ENCODE measurements at places on chromosomes 16 and 17.

DNA sequence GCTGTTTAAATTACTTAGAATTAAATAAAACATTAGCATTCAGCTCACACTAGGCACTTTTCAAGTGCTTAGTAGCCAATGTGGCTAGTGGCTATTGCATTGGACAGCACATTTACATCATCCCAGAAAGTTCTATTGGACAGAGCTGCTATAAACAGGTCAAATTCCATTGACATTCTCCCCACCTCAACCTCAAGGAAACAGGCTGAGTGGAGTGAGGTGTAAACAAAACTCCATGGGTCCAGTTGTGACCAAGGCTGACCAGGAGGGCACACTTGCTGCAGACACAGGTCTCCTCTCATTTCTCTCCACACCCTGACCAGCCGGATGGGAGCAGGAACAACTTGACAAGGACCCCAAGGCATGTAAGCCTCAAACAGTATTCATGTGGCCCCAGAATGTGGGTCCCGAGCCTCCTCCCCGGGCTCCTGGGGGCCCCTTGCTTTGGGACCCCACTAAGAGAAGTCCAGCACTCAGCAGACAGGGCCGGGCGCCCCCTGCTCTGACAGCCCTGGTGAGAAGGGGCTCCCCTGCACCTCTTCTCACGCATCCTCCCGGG, 488 bp downstream of the C17orf113 start:
- DNase-seq = no peak

GRCh38 chr17:43813386-43813785, 19.6 kb downstream of the MPP3 start:
- DNase-seq = no peak

GRCh38 chr17:70181866-70182265, 12.5 kb downstream of the KCNJ2 start:
- no peak for DNase-seq

- DNase-seq = no peak
Measured at GRCh38 chr16:86961171-86961601, 356.0 kb downstream of the C16orf95 start.

GRCh38 chr17:27989046-27989445, 53.4 kb upstream of the NLK start:
- no peak for DNase-seq

DNA sequence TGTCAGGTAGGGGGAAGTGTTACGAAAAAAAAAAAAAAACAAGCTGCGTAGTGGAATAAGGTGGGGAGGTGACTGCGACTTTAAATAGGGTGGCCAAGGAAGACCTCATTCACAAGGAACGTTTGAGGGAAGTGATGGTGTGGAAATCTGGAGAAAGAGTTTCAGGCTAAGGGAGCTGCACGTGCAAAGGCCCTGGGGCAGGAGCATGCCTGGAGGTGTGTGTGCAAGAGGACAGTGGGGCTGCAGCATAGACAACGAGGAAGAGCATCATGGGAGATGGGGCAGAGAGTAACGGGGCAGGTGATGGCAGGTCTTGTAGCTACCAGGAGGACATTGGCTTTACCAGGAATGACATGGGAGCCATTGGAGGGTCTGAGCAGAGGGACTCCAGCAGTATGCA, 12.0 kb downstream of the GSG1L start:
- DNase-seq = no peak

DNA sequence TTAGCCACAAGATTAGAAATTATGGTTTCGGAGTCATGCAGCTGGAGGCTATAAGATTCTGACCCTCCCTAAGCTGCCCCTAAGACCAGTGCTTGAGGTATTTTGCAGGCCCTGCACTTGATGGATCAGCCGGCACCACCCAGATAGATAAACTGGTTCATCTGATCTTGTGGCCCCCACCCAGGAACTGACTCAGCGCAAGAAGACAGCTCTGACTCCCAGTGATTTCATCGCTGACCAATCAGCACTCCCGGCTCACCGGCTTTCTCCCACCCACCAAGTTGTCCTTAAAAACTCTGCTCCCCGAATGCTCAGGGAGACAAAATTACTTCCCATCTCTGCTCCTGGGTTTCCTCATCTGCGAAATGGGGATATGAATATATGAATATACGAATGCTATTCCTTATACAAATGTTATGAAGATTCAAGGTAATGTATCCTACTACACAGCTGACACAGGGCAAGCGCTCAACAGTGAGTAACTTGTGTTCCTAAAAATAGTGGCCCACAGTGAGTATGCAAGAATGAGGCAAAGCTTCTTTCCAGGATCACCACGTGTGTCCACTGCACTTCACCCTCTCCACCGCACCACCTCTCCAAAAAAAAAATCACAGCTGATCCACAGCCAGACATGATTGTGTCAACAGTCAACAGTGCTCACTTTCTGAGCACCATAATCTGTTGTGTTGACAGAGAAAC, 33.3 kb upstream of the C16orf82 start:
- DNase-seq = no peak

GRCh38 chr17:82023447-82024241, 539 bp downstream of the LRRC45 start:
- DNase-seq = no peak

- DNase-seq = no peak
Measured at GRCh38 chr16:11650641-11651591, 17.3 kb upstream of the SNN start.

DNA sequence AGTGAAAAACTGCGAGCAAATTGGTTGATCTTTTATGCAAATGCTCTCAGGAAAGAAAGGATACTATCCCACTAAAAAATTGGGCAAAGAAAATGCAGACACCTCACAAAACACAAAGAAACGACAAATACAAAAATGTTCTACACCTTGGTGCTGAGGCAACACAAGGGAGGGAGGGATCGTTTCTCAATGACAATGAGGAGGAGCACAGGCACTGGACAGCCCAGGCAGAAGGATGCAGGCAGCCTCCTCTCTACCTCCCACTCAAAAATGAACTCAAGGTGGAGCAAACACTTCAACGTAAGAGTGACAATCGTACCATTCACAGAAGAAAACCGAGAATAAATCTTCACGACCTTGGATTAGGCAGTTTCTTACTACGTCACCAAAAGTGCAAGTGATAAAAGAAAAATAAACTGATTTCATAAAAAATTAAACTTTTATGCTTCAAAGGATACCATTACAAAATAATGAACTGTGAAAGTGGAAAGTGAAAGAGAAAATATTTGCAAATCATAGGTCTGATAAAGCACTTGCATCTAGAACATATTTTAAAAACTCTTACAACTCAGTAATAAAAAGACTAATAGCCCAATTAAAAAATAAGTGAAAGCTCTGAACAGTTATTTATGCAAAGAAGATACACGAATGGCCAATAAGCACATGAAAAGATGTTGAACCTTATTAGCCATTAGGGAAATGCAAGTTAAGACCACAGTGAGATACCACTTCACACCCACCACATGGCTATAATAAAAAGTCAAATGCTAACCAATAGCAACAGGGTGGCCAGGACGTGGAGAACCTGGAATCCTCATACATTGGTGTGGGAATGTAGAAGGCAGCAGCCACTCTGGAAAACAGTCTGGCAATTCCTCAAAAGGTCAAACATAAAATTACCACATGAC, 80.8 kb upstream of the TRAP1 start:
- no peak for DNase-seq

GRCh38 chr17:65323049-65323448, 185.9 kb downstream of the RGS9 start:
- DNase-seq = no peak

Data from C1 segment of cervical spinal cord (tissue), 14 donors.